NCI-H774 (cell line): ENCODE measurements at places on chromosomes 2 and 18.

DNA sequence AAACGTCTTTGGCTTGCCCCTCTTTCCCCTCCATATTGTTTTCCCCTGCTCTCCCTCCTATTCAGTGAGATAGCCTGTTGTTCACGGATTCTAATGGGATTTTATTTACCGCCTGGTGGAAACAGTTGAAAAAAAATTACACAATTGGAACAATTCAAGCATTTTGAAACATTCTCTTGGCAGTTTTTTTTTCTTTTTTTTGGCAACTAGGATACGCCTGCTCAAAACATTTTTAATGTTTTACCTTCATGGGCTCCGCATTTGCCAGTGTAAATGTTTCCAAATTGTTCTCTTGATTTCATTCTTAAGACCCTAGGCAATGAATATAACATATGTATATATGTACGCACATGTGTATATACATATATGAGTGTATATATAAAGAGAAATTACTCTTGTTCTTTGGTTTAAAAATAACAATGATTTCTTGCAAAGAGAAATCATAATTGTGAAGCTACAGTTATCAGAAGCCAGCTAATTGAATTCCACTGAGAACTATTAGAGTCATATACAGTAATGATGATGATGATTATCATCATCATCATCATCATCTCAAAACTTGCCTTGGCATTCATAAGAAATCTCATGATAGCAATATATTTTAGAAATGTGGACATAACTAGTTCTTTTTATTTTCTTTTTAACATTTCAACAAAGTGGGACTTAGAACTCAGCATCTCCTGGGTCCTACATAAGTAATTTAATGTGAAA is 146.7 kb downstream of the LTBP1 start:
- no peak for DNase-seq

- no peak for DNase-seq
Observed at GRCh38 chr2:10564876-10565445, 116.8 kb upstream of the ODC1 start.

DNA sequence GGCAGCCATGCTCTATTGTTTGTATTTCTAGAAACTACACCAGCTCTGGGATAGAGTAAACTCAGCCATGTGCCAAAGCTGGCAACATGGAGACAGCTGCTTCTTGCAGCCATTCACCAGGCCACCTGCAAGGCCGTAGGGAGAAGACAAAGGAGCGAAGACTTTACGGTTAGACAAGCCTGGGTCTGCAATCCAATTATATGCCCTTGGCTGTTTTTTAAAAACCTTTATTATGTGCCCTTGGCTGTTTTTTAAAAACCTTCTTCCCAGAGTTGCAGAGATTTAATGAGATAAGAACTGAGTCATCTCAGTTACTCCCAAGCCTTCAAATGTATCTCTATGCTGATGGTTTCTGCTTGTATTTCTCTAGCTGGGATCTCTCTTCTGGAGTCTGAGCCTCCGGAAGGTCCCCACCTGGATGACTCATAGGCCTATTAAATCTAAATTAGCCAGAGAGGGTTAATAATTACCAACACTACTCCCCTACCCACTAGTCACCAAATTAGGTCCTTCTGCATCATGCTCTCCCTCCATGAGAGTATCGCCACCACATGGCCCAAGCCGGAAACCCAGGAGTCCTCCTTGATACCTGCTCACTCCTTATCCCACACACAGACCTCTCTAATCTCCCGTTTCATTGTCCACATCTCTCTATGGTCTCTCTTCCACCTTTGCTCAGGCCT is 17.5 kb upstream of the DPP4 start:
- no peak for DNase-seq

GRCh38 chr2:8475349-8476031 is 206.4 kb upstream of the ID2 start:
- DNase-seq = peak; percentile 31
